ENCODE measurements at places on chromosomes 12 and 14.

DNA sequence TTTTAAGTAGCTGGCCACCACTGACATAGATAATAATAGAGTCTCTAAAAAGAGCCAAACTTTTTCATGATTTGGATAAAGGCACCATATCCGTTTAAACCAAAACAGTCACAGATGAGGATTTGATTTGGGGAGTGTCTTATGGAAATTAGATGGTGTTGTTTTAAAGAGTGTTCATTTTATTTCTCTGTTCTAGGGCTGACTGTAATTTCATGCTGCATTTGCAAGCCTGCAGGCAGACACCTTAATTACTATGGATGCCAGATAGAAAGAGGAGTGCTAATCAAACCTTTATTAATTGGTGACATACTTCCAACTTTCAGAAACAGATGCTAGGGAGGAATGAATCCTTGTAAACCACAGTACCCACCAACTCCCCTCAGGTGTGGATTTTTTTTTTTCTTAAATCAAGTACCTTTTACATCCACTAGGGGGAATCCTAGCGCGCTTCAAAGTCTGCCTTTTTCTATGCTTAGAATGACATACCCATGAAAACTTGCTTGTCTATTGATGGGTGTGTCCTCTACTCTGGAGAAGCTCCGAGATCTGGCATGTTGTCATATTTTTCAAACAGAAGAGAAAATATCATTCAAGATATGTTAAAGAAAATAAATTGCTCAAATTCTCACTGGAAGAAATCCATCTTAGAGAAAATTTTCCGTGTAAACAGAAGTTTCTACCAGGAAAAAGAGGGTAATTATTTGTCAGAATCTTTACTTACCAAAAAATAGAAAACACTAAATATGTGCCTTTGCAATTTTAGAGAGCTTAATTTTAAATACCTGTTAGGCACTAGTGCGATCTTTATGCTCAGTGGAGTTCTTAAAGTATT lies 14.2 kb upstream of the PLXNC1 start:
- no peaks in the 10 kb centered on the region for H3K27me3 ChIP-seq
- DNase-seq, result no peak
- H3K27ac ChIP-seq, result no peak overlapping the region
- no peak overlapping the region for H3K4me3 ChIP-seq

DNA sequence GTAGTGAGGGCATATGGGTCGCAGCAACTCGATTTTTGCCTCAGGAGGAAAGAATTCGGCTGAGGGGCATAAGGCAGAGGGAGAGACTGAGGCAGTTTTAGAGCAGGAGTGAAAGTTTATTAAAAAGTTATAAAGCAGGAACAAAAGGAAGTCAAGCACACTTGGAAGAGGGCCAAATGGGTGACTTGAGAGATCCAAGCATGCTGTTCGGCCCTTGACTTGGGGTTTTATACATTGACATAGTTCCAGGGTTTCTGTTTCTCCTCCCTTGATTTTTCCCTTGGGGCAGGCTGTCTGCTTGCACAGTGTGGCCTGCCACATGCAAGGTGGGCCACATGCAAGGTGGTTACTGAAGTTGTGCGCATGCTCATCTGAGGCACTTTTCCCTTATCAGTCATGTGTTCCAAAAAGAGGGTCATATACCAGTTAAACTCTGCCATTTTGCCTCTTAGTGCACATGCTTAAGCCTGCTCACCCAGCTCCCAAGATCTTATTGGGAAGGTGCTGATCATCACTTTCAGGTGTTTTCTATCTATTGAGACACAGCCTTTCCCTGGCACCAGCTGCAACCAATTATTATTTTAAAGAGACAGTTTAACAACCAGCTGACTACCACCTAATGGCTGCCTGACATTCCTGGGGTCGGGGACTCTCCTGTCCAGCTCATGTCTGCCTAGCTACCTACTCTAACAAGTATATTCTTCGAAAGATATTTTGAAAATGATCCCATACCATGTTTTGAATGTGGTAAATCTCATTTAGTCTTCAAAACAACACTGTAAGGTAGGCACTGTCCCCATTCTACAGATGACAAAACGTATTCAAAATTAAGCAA lies 19.9 kb downstream of the PTGER2 start:
- H3K27ac ChIP-seq, result no peak overlapping the region
- no peaks in the 10 kb centered on the region for H3K4me1 ChIP-seq
- H3K27me3 ChIP-seq, result no peaks in the 10 kb centered on the region
- DNase-seq, result no peak
- H3K4me3 ChIP-seq, result no peak overlapping the region

DNA sequence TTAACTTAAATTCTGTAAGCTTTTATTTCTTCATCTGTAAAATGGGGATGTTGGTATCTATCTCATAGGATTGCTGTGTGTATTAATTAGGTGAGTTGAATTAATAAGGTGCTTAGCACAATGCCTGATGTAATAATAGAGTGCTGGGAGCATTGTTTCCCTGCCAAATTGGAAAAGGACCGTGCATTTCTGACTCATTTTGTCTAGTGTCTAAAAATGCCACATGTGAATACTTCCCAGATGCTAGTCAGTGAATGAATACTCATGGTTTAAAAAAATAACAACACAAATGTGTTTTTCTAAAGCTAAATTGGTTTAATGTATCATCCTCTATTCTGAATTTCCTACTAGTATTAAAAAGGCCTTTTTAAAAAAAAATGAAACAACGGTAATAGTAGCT lies 45.4 kb upstream of the NEDD1 start:
- no peak overlapping the region for H3K27ac ChIP-seq
- no peak overlapping the region for H3K4me3 ChIP-seq
- H3K27me3 ChIP-seq, result no peaks in the 10 kb centered on the region

DNA sequence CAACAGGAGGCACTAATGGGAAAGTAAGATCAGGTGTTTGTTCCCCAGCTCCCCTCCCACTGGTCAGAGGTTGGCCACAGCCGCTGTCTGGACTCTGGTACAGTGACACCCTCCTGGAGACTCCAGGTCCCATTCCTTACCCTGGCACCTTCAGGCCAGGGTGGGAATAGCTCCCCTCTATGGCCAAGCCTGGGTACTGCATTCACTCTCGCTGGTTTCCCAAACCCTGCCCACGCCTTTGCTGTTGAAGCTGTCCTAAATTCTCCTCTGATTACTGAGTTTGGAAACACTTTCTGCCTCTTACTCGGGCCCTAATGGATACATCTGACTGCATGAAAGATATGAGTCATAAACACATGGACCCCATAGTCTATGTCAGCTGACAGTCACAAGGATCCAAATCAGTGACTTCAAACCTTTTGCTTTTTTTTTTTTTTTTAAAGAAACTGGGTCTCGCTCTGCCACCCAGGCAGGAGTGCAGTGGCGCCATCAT lies 17.9 kb downstream of the HRK start:
- H3K4me3 ChIP-seq, result no peak overlapping the region
- H3K27me3 ChIP-seq, result peaks cover 4% of the 10 kb centered on the region
- no peaks in the 10 kb centered on the region for H3K36me3 ChIP-seq
- no peak overlapping the region for H3K27ac ChIP-seq
- no peak for DNase-seq

GRCh38 chr14:55398679-55399078 lies 13.0 kb downstream of the ATG14 start:
- H3K4me1 ChIP-seq, result no peaks in the 10 kb centered on the region
- H3K36me3 ChIP-seq, result peaks cover 7% of the 10 kb centered on the region
- H3K4me3 ChIP-seq, result no peak overlapping the region
- DNase-seq, result no peak
- no peaks in the 10 kb centered on the region for H3K27me3 ChIP-seq
